ENCODE measurements at places on chromosomes 13 and 19. TPM values are rescaled to one million over a fixed set of nuclear protein-coding genes. Genes with fewer than 3 reads are reported as not detected.

ZNF491 gene
- total RNA-seq = 3.0 TPM

RFPL4AL1 gene
- total RNA-seq = not detected

TRAPPC6A gene
- total RNA-seq = 25.9 TPM

ZNF284 gene
- total RNA-seq = 3.8 TPM

PRSS57 gene
- 1.6 TPM for total RNA-seq

SYNE4 gene
- total RNA-seq = 0.59 TPM

CEACAM20 gene
- not detected for total RNA-seq

DPF1 gene
- not detected for total RNA-seq

USHBP1 gene
- 7.6 TPM for total RNA-seq

TEX29 gene
- not detected for total RNA-seq

ZNF91 gene
- total RNA-seq = 53.6 TPM

NCAN gene
- total RNA-seq = not detected

MAB21L1 gene
- total RNA-seq = 0.92 TPM

GRCh38 chr19:52527956-52528351 is 486 bp downstream of the ZNF808 start:
- peak; percentile 82 for DNase-seq

GRCh38 chr19:50204811-50205675 is 1.6 kb downstream of the MYH14 start:
- DNase-seq = no peak

- no peak for DNase-seq
These were observed 182.8 kb downstream of the UGGT2 start for GRCh38 chr13:95870421-95870820.

- no peak for DNase-seq
These were observed 579.4 kb upstream of the SLITRK6 start for GRCh38 chr13:86378628-86379027.

GRCh38 chr19:12766051-12766521 is 9.3 kb downstream of the HOOK2 start:
- DNase-seq = peak; percentile 93

- no peak for DNase-seq
These were observed 689.3 kb upstream of the ATXN8OS start for GRCh38 chr13:69418319-69418718.

DNA sequence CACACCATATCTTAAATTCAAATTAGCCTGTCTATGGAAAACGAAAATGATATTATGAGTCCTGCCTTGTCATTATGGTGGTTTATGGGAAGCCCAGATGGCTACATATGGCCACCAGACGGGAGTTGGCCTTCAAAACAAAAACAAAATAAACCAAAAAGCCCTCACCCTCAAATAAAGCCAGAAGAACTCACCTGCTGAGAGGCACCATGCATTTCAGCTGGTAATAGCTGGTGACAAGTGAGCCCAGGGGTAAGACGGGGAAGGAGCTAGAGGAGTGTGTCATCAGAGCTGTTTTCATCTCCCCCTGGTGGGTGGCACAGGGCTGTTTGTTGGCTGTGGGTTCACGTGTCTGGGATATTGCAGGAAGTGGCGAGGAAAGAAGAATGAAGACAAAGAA is 152.9 kb downstream of the EFNB2 start:
- no peak for DNase-seq

GRCh38 chr19:50909240-50910070 is 1.7 kb downstream of the KLK4 start:
- no peak for DNase-seq

DNA sequence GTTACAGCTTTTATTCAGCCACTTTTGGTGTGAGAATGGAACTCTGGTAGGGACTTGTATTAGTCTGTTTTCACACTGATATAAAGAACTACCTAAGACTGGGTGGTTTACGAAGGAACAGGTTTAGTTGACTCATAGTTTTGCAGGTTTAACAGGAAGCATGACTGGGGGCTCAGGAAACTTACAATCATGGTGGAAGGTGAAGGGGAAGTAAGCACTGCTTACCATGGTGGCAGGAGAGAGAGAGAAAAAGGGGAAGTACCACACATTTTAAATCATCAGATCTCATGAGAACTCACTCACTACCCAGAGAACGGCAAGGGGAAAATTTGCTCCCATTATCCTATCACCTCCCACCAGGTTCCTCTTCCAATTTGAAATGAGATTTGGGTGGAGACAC is 942.2 kb downstream of the PCDH17 start:
- DNase-seq = no peak

DNA sequence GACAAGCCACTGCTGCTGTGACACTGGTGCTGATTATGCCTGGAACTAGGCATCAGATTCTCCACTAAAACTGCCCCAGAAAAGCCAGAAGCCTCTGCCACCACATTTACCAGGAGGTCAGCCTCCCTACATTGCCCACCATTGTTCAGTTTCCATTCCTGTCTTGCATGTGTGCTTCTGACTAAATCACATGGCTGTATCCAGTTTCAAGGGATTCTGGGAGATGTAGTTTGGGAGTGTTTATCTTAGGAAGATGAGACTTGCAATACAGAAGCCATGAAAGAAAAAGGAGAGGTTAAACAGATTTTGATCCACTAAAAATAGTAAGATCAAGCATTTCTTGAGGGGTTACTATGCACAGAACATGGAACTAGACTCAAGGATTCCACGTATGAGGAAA is 40.7 kb upstream of the SERPINE3 start:
- DNase-seq = no peak

DNA sequence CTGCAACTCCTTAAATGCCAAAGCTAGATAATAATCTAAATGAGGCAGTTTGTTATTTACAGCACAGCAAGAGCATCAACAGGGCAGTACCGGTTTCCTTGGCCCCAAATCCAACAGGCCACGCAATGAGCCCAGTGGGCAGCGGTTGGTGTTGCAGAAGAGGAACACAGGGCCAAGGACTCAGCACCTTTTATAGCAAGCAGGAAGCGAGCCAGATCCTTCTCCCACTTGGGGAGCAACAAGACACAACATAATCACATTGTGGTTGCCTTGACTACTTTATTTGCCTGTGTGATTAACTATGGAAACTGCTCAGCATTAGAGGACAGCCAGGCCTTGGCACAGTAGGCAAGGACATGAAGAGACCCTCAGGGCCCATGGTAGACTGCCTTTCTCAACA is 67.1 kb upstream of the HTR2A start:
- no peak for DNase-seq

DNA sequence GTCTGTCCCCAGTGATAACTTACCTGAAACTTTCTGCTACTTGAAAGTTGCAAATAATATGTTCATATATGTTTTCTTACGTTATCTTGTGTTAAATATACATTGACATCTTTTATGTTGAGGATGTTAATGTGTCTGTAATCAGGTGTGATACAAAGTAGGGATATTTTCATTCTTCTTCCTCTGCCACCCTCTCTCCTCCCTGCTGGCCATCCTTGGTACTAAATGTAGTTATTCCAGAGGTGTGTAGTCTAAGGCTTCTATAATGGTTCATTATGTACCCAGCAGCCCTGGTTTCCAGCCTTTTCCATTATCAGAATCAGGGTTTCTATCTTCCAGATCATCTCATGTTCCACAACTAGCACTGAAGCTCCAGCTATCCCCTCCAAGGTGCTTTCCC is 606.7 kb upstream of the KLHL1 start:
- no peak for DNase-seq

DNA sequence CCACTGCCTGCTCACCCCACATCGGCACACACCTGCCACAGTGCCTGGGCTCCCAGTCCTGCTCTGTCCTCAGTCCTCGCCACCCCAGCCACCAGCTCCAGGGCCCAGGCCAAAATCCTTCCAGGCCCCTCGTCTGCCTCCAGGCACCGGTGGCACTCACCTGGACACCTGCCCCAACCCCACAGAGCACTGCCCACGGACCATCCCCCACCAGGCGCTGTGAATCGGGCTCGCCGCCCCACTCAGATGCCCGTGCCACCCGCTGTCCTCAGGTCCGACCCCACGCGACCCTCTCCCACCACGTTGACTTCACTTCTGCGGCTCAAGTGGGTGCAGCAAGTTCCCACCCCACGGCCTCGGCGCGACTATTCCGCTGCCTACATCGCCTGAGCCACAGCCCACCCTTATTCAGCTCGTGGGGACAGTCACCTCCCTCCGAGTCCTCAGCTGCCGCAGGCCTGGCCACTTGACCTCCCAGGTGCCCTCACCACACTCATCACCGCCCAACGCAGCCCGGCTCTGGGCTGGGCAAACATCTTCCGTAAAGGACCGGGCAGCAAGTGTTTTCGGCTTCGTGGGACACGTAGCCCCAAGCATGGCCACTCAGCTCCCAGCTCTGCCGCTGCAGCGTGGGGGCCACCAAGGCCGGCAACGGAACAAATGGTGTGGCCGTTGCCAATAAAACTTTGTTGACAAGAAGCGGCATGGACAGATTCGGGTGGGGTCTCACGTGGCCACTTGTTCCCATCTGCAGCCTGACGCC is 5.7 kb downstream of the PIP5K1C start:
- no peak for DNase-seq

- DNase-seq = no peak
These were observed 521.9 kb downstream of the DIAPH3 start for GRCh38 chr13:59641817-59642216.

GRCh38 chr19:51712461-51713081 is 11.2 kb downstream of the HAS1 start:
- DNase-seq = no peak

- DNase-seq = no peak
These were observed 28.9 kb upstream of the ZNF808 start for GRCh38 chr19:52498571-52498970.

DNA sequence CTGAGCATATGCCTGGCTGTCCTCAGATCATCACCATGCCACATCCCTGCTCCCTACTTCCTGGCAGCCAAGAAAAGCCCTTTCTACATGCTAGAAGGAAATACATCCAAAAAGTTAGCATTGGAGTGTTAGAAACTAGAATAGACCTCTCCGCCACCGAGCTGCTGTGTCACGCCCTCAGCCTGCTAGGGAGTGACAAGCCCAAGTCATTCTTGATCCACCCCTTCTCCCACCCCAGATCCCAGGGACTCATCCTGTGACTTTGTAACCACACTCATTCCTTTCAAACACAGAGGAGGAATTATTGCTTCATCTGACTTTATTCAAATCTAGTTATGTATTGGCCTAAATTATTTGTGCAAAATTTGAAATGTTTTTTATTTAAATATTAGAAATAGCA is 45.3 kb downstream of the POLR1D start:
- no peak for DNase-seq

- peak; percentile 69 for DNase-seq
These were observed 904.5 kb downstream of the SLITRK6 start for GRCh38 chr13:84894749-84895148.

GRCh38 chr19:51628153-51628939 is 1.9 kb downstream of the SIGLEC5 start:
- DNase-seq = no peak

DNA sequence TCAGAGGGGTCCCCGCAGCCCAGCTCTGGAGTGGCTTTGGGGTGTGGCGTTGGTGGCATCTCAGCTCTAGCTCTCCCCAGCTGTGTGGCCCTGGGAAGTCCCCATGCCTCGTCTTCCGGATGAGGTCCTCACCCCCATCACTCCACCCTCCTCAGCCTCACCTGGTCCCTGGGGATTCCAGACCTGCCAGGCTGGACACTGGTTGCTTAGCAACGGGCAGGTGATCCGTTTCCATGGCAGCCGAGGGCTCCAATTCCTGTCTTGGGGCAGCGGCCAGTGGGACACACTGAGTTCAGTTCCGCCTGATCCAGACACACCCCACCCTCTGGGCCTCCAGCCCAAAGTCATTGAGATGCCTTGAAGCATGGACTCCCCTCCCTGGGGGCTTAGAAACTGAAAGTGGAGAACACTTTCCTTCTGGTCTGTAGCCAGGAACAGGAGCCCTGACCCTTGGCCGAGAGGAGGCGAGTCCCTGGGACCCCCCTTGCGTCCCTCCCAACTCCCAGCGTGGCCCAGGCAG is 7.7 kb upstream of the MISP start:
- no peak for DNase-seq

- DNase-seq = no peak
These were observed 14.0 kb downstream of the AKAP8L start for GRCh38 chr19:15404780-15405211.

DNA sequence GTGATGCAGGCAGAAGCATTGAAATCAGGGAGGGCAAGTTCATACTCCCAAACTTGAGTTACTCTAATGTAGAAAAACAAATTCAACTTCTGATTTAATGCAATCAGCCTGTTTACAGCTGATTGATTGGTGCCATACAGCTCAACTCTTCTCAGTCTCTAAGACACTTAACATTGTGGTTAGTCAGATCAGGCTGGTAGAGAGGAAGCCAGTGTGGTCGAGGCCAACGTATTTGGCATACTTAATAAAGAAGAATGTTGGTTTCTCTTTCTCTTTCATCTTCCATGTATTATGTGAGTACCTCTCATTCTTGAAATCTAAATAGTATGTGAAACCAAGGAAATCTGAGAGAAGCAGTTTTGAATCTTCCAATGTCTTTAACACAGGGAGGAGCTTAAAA is 255.0 kb upstream of the SLITRK1 start:
- DNase-seq = peak; percentile 56

- DNase-seq = no peak
These were observed 37.1 kb upstream of the MEDAG start for GRCh38 chr13:30868799-30869470.

DNA sequence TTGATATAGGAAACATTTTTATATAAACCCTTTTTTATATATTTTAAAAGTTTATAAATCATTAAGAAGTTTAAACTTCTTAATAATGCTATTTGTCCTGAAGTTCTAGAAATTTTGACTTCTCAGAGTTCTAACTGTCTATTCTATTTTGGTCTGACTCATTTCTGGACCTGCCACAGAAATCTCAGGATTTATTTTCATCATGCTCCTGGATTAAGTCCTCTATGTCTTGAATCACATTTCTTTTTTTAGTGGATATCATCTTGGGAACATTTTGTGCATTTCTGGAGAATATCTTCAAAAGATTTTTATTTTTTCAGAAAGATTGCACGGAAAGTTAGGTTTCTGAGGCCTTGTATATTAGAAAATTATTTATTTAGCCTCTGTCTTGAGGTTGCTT is 289.1 kb downstream of the NDFIP2 start:
- DNase-seq = no peak

DNA sequence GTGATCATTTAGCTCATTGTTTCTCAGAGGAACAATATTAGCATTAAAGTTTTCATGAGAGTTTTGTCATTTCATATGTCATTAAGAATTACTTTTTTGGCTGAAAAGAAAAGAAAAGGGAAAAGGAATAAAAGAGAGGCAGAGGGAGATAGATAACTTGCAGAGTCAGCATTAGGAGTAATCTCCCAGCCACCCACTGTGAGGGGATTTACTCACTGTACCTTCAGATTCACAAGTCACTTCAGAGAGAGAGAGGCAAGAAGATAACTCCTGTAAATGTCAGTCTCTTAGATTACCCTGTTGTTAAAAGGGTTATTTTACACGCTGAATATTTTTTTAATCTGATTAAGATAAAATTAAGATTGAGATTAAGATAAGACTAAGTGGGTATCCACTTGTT is 125.2 kb downstream of the POU4F1 start:
- no peak for DNase-seq

GRCh38 chr13:97000295-97000925 is 6.1 kb upstream of the OXGR1 start:
- DNase-seq = no peak

GRCh38 chr13:99269627-99270241 is 11.6 kb upstream of the GPR18 start:
- no peak for DNase-seq

- DNase-seq = no peak
These were observed 1747.9 kb upstream of the SPRY2 start for GRCh38 chr13:82088781-82089180.

GRCh38 chr19:41937525-41938468 is 9.5 kb upstream of the ERFL start:
- DNase-seq = peak; percentile 63

All from spleen (tissue), 13 donors.